Prostate gland (tissue), 2 donors: ENCODE measurements at places on chromosomes 2 and 18.
A peak's percentile ranks its signal among the peaks of the same experiment; 100 is the strongest.

DNA sequence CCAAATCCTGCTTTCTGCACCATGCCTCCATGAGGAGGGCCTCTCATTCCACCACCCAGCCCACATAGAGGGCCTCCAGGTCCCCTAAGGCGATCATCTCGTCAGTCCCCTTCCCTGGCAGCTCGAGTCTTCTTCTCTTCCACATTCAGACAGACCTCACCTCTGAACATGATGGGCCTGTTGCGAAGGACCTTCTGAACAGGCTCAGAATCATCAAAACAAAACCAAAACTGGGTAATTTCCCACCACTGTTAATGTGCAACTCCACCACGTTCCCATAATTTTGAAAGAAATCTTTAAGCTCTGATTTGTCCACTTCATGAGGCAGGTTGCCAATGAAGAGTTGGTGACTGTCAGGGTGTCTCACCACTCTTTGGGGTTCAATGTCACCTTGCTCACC, 20.4 kb downstream of the ZRANB3 start:
- no peak for DNase-seq

DNA sequence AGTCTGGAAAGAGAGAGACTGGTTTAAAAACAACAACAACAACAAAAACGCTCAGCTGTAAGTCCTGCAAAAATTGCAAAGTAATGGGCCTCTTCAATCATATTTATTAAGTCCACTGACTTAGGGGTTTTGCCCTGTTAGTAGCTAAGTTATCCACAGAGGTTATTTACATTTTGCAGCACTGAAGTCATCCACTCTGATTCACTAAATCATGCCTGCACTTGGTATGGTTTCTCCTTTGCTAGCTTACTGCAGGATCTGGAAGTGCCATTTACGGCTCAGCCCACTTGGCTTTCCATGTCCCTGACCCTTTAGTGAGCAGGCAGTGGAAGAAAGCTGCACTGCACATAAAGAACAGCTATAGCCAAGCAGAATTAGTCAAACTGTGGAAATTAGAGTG, 484.4 kb downstream of the NRXN1 start:
- no peak for DNase-seq

GRCh38 chr2:64284751-64285150, 140.5 kb upstream of the PELI1 start:
- no peak for DNase-seq

- no peak for DNase-seq
Measured at GRCh38 chr18:78813936-78814710, 165.5 kb upstream of the SALL3 start.

GRCh38 chr2:175309799-175310198, 128.3 kb upstream of the ATP5MC3 start:
- DNase-seq = no peak

DNA sequence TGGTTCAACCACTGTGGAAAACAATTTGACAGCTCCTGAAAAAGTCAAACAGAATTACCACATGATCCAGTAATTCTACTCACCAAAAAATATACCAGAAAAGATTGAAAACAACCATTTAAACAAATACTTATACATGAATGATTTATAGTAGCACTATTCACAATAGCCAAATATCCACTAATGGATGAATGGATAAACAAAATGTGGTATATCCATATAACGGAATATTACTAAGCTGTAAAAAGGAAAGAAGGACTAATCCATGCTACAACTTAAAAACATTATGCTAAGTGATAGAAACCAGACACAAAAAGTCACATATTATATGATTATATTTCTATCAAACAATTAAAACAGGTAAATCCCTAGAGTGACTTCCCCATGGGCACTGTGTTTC, 131.5 kb downstream of the SPOPL start:
- no peak for DNase-seq

- no peak for DNase-seq
Measured at GRCh38 chr18:35983147-35983546, 10.7 kb downstream of the RMP24 start.

- DNase-seq = peak; percentile 33
Measured at GRCh38 chr18:6652098-6652497, 77.4 kb upstream of the ARHGAP28 start.

GRCh38 chr18:49788327-49788898, 24.9 kb downstream of the ACAA2 start:
- DNase-seq = no peak

GRCh38 chr2:64212346-64212745, 68.1 kb upstream of the PELI1 start:
- DNase-seq = no peak

GRCh38 chr2:172168917-172169346, 66.2 kb upstream of the DLX2 start:
- DNase-seq = no peak
